ENCODE measurements at places on chromosomes 4 and X.

DNA sequence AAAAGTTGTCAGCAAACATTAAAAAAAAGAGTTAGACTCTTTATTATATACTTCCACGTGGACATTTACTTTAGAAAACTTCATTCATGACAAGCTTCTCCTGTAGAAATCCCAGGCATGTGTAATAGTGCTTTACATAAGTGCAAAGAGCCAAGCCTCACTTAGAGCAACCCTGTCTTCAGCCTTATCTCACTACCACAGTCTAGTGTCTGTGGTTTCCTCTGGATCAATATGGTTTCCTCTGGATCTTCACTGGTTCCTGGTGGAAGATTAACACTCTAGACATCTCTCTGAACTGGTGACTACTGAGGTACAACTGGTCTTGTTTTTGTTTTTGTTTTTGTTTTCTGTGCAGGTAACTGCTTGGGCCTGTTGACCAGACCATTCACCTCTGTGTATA lies 18.4 kb upstream of the ARMCX5 start:
- DNase-seq = no peak

DNA sequence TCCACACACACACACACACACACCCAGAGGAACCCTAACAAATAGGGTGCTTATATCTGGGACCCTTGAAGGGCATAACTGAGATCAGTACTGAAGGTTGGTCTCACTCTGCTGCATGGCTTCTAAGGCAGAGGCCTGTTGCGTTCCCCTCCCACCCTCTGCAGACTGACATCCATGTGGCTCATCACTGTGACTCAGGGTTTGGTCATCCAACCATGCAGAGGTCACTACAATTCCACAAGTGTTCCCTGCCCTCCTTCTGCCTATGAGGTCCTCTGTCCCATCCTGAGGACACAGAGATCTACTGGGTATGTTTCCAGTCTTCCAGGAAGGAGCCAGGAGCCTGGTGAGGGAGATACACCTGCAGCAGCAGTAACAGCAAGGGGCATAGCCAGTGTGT lies 55.8 kb downstream of the XAGE2 start:
- no peak for DNase-seq

- no peak for DNase-seq
Measured at GRCh38 chr4:95360256-95360903, 188.4 kb downstream of the UNC5C start.

DNA sequence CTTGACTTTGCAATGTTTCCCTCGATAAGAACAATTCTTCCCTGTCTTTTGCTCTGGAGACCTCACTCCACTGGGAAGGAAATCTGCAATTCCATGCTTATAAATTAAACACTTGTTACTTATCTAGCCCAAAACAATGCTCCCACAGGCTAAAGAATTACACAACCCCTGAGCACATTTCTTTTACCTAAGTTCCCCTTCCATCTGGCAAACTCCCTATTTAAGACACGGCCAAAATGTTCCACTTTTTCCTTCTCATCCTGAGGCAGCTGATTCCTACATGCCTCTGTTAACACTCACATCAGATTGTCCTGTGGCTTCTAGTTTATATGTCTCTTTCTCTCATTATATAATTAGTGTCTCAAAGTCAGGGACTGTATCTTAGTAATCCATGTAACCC lies 211.7 kb downstream of the COX18 start:
- no peak for DNase-seq

DNA sequence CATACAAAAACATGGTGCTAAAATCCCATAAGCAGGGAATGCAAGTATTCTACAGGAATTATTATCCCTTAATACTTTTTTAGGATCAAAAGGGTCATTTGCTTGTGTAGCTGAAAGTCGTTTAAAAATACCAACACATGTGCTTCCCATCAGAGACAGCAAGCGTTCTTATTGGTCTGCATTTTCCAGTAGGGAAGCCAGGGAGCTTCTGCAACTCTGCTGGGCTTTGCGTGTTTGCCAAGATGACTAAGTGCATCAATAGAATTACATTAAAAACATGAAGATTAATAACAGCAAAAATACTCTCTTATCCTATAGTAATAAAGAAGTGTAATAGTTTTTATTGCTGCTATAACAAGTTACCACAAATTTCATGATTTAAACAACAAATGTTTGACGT lies 111.2 kb downstream of the QDPR start:
- no peak for DNase-seq
